GM04504 (cell line): ENCODE measurements at places on chromosomes 5 and 9.

GRCh38 chr5:133202066-133202665 is 150.4 kb downstream of the HSPA4 start:
- DNase-seq: no peak

GRCh38 chr9:13975611-13976290 is 338.2 kb downstream of the NFIB start:
- DNase-seq: no peak

DNA sequence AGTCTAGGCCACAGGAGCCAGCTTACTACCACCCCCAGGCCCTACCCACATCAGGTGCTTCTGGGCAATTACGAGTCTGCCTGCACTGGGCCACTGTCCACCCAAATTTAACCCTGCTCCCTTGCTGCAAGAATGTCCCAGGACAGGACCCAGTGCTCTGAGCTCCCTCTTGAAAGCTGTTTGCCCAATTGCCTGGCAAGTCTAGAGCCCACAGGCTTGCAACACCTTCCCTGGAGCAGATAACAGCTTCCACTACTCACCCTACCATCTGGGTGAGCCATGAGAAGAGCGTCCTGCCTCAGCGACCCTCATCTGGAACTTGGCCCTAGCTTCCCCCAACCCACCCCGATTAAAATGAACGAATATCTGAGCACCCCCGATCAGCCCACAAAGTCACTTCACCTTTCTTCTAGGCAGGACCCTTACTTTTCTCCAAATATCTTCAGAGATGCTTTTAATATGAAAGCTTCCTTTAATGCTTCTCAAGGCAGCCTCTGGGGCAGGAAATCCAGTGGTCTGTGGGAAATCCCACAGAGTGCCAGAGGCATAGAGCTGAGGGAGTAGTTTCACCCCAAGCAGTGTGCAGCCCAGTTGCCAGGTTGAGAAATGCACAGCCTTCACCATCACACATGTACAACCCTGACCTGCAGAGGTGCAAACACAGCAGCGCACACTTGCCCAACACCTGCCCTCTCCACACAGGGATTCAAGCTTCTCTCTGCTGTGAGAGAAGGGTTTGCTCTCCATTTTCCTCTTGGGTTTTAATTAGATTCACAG is 10.6 kb downstream of the ACSL6 start:
- no peak for DNase-seq

GRCh38 chr5:11792621-11793020 is 111.6 kb downstream of the CTNND2 start:
- no peak for DNase-seq

DNA sequence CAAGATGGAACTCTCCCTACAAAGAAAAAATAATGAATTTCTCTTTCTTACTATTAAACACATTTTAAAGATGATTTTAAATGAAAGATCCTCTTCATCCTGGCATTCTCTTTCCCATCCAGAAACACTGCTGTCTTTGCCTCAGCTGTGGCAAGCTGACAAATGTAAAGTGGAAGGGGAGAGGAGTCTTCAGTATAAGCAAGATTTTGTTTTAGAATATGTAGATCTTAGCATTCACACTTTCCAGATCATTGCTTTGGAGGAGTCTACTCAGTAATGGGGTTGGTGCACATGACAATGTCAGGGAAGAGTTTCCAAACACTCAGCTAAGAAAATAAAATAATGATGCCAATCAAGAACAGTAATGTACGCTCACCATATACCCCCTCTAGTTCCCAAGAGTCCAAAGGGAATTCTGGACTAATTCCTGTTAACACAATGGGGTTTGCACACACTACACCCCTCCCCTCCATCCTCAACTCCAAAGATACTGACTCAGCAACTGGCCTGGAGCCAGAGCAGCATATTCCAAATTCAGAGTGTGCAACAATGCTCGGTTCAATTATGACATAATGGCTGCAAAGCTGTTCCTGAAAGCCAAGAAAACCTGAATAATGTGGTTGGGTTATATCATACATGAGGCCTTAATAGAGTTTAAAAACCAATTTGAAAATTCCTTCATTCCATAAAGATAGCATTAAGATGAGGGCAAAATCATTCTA is 4.6 kb downstream of the C5orf63 start:
- DNase-seq: no peak

DNA sequence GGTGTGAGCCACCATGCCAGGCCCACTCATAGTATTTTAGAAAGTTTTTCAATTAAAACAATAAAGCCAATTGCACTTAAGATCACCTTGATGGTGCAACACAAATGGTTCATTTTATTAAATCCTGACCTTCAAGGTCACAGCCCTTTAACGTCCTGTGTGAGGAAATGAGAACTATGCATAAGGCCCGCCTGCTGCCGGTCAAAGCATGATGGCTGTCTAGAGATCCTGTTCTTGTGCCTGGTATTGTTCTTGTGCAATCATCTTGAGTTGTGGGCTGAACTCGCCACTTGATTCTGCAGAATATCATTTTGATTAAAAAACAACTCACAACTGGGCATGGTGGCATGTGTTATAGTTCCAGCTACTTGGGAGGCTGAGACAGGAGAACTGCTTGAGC is 43.6 kb upstream of the FBXW11 start:
- DNase-seq: no peak

DNA sequence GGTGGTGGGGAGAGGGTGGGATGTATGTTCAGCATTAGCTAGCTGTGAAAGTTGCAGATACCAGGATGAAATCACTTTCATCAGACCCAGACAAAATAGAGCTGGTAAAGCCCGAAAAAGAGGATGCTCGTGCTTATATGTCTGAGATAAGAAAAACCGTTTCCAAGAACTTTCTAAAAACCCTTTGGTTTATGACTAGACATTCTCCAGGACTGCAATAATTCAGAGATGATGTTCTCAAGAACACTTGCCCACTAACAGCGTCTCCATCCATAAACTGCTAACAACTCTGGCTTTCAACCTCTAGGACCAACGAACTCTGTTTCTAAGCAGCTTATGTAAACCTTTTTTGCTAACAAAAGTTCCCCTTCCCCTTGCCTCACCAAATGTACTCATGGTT is 8.4 kb upstream of the AMACR start:
- no peak for DNase-seq
